Left ventricle myocardium inferior (tissue), 1 donor: ENCODE measurements at places on chromosomes 16 and 17. TPM values are rescaled to one million over a fixed set of nuclear protein-coding genes. Genes with fewer than 3 reads are reported as not detected.
A peak's percentile ranks its signal among the peaks of the same experiment; 100 is the strongest.

GRCh38 chr16:14037960-14038359, 33.2 kb upstream of the MRTFB start:
- DNase-seq: no peak

DNA sequence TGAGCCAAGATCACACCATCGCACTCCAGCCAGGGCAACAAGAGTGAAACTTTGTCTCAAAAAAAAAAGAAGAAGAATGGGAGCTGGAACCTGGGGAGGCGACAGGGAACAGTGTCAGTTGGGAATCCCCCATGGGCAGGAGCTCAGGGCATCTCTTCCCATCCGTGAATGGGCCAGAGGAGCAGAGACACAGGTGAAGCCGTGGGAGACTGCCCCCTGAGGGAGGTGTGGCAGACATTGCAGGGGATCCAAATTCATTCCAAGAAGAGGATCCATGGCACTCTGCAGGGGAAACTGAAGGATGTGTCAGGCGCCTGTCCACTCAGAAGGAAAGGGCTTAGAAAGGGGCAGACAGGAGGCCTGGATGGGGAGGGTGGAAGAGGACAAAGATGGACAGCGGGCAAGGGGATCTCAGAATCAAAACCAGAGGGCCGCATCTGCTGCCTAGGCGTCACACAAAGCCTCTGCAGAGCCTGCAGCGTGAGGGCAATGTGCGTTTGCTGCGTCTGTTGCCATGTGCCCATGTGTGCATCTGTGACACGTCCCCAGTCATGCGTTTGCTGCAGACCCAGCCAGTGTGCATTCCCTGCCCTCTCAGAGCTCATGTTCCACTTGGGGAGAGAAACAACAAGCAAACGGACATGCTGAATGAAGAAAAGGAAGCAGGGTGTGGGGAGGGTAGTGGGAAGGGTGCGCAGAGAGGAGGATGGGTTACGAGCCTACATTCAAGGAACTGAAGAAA, 30.6 kb upstream of the TNRC6C start:
- DNase-seq: no peak

- DNase-seq: no peak
Observed at GRCh38 chr17:1473841-1474240, 17.8 kb upstream of the CRK start.

The FBXO31 gene
- 74.5 TPM for total RNA-seq

DNA sequence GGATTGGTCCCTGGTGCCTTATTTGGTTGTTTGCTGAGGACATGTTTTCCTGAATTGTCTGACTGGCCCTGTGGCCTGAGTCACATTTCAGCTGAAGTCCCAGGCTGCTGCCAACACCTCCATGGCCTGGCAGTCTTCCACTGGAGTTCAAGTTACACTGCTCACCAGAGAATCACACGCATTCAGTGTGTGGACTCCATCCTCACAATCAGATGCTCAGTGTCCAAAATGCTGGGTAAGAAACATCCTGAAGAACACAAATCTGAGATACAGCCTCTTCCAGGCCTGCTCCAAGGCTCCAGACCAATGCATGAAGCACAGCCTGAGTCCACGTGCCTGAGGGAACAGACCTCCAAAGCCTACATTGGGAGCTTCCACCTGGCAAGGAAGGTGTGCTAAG, 19.2 kb downstream of the CD300LB start:
- peak; percentile 38 for DNase-seq

DNA sequence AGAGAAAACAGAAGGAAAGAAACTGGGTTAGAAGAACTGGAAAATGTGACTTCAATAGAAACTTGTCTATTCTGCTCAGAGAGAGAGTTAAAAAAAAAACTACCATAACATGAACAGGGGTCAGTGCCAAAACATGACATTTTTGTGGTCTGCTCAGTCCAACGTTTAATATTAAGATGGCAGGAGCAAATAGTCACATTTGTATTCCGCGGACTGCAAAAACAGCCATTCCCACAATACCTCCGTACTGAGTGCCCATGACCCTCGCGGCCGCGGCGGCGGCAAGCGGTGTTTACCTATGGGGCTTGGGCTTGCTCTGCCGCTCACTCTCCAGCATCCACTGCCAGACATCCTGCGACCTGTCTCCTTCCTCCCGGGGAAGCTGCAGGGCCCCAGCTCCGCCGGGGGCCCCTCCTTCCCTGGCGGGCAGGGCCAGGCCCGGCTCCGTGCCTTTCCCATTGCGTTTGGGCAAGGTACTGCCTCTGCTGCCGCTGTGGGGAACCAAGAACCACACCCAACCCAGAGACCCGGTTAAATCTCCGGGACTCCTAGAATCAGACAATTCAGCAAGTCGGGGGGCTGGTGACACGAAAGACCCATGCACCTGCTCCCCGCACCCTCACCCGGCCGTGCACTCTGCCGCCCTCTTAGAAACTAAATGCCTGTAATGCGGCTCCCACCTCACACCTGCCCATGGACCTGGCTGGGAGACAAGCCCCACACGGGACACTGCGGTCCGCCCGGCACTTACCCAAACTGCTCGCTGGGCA, 24.7 kb downstream of the AXIN2 start:
- DNase-seq: no peak

The CDH3 gene
- 0.08 TPM for total RNA-seq

DNA sequence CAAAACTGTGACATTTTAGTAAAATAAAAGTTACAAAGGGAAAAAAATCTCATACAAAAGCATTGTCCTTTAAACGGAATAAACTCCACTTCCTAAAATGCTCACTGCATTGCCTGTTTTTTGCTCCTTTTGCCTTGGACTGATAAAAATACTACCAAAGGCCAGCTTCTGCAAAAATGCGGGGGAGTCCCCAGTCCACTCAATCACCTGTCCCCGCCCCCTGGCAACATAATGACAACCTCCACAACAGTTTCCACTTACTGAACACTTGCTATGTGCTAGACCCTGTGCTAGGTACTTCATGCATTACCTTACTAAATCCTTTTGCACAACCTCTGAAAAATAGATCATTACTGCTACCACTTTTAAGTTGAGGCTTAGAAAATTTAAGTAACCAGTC, 172.7 kb upstream of the CCL2 start:
- no peak for DNase-seq

DNA sequence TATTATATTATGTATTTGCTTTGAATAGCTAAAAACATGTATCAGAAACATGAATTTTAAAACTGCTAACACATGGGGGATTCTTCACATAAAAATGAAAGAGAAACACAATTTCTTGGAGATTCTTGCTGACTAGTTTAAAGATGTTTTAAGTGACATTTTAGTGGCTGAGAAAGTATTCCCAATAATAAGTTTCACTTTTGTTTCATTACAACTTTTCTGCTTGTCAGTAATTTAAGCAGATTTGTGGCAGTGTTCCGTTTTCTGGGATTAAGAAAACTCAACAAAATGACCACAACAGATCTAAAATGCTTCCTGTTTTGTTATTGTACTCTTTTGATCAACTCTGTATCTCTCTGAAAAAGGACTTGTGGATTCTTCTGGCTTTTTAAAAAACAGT, 75.9 kb downstream of the NLK start:
- DNase-seq: no peak

The OR2C1 gene
- total RNA-seq: 0.22 TPM

DNA sequence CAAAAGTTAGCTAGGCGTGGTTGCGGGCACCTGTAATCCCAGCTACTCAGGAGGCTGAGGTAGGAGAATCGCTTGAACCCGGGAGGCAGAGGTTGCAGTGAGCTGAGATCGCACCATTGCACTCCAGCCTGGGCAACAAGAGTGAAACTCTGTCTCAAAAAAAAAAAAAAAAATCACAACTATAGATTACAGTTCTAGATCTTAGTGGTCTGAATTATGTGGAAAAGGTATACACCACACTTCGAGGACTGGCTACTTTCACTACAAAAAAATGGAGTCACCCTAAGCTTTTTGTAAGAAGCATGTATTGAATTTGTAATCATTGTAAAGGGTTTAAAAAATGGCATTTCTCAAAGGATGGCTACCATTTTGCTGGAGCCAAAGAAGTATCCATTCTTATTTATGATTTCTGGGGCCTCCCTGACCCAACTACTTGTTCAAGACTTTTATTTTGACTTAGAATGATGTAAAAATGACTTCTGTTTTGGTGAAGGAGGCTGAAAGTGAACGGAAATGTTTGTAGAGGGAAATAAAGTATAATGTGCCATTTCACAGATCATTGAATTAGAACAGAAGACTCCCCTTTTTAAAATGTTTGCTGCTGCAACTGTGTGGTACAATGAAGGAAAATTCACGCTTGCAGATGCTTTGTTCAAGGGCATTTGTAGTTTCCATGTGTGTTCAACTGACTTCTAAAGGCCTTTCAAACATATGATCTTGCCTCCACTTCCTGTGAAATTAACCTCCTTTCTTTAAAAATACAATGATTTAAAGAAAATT, 37.1 kb upstream of the NOL11 start:
- DNase-seq: no peak

DNA sequence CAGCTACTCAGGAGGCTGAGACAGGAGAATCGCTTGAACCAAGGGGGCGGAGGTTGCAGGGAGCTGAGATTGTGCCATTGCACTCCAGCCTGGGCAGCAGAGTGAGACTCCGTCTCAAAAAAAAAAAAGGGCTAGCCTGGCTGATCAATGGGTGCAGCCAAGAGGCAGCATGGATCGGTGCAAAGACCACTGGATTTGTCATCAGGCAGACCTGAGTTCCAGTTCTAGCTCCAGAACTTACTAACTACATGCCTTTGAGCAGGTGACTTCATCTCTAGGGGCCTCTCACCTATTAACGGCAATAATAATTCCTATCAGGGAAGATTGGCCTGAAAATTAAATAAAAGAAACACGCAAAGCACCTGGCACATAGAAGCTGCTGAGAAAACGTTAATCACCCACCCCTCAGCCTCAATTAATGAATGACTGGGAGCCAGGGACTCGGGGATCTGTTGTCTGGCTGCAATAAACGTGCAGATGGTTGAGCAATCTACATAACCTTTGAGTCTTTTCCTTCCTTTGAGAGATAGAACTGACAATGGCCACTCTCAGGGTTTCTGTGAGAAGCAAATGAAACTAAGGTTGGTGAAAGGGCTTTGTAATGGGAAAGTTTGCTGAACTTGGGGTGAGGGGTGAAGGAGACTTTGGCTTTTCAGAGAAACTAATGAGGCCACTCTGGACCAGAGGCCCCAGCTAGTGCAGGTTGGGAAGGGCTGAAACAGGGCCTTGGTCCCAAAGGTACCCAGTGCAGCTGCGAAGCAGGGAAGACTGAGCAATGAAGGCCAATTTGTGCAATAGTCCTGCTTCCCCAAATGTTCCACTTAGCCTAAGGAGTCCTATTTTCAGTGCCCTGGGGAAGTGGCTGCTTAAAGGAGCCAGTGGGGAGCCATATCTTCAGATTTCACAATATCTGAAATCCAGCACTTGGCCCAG, 7.6 kb downstream of the SEZ6L2 start:
- DNase-seq: no peak

DNA sequence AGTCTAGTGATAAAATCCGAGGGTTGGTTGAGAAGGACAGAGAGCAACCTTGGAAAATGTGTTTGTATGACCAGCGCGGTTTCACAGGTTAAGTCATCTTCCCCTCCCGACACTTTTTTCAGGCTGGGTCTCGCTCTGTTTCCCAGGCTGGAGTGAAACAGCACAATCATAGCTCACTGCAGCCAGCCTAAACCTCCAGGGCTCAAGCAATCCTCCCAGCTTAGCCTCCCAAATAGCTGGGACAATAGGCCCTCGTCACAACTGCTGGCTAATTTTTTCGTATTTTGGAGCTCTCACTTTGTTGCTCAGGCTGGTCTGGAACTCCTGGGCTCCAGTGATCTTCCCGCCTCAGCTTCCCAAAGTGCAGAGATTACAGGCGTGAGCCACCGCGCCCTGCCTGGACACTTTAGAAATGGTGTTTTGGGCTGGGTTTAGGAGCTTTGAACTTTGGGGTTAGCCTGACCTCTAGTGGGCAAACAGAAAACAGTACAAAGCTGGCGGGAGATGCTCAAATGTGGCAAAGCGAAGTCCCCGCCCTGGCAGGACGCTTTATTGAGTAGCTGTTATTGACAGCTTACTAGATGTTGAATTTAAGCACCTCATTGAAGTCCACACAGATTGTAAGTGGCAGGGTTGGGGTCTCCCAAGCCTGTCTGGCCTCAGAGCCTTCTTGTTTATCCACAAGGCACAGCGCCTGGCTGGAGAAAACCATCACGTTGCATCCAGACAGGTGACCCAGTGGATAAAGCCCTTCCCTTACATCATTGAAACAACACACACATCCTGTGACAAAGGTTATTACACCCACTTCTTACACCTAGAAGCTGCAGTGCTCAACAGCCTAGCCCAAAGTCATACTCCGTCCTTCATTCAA, 34.7 kb upstream of the RBBP6 start:
- no peak for DNase-seq

The CCDC200 gene
- not detected for total RNA-seq

- DNase-seq: no peak
Observed at GRCh38 chr17:30600830-30601494, 123.8 kb downstream of the GOSR1 start.

The ANKS4B gene
- not detected for total RNA-seq

GRCh38 chr16:883340-883739, 82.8 kb upstream of the GNG13 start:
- DNase-seq: no peak

- no peak for DNase-seq
Observed at GRCh38 chr17:46737326-46737725, 81.2 kb downstream of the WNT3 start.

DNA sequence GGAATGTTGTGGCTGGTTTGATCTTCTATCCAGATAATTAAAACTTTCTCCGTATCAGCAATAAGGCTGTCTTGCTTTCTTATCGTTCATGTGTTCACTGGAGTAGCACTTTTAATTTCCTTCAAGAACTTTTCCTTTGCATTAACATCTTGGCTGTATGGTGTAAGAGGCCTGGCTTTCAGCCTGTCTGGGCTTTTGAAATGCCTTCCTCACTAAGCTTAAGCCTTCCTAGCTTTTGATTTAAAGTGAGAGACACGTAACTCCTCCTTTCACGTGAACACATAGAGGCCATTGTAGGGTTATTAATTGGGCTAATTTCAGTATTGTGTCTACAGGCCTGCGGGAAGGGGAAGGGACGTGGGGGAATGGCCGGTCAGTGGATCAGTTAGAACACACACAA, 42.9 kb downstream of the MSI2 start:
- DNase-seq: no peak

- DNase-seq: no peak
Observed at GRCh38 chr17:5902181-5903140, 167.7 kb upstream of the WSCD1 start.

The GSG1L gene
- total RNA-seq: 3.4 TPM

The PITPNM3 gene
- total RNA-seq: 0.36 TPM
